ENCODE measurements at places on chromosomes 12 and 14.

- no peak for DNase-seq
Observed at GRCh38 chr14:90511252-90511651, 114.4 kb downstream of the CALM1 start.

DNA sequence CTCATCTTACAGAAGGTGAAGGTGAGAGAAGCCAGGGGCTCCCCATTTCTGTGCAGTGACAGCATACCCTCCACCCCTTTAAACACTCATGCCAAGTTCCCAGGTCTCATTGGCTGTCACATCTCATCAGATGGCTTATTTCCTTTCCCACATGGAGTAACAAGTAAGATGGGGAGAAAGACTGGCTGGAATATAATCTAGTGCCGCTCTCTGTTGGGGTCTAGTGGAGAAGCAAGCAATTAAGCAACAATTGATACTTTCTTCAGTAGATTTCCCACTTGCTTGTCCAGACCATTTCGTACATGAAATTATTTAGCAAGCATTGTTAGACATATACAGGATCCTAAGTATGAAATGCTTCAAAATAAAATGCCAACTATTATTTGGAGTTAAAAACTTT lies 92.2 kb downstream of the SLC5A8 start:
- no peak for DNase-seq

DNA sequence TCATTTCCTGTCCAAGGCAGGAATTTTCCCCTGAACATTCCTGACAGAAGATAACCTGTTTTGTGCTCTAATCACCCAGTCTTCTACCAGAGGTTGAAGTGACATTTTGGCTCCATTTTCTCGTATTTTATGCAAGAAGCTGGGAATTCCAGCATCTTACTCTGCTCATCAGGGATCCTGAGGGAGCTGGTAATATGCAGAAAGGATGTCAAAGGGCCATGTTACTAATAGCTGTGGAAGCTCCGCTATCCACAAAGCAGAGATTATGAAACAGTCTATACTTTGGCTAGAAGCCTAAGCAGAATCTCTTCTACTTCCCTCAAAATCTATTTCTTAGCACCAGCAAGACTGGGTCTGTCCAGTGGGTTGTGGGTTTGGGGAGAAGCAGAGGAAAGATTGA lies 613.0 kb downstream of the DIO2 start:
- no peak for DNase-seq

DNA sequence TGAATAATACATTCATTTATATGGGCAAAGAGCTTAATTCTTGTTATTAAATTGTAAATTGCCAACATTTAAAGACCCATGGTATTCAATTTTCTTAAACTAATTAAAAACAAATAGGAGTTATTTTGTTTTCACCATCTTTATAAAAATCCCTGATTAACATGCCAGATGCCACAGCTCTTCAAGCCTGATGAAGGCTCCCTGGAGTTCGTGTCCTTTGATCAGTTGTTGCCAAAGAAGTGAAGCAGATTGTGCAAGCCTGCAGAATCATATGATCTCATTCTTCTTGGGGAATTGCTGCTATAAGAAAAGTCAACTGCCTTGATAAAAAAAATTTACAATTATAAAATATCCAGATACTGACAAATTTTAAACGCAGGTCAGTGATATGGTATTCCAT lies 288.3 kb upstream of the PPFIA2 start:
- no peak for DNase-seq

DNA sequence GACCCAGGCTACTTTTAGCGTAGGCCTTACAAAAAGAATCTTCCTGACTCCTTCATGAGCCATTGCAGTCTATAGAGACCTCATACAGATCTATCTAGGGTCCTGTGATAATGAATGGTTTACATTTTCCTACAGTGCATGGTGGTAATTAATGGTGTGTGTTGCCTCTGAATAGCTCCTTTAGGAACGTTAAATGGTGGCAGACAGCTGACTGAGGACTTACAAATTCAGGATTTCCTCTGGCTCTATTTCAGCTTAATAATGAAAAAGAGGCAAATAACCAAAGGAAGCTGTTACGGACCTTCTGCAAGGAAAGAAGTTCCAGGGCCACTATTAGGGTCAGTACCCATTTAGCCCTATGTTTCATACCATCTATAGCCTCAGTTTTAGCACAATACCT lies 5.1 kb downstream of the IKBIP start:
- DNase-seq: no peak

- DNase-seq: no peak
Observed at GRCh38 chr14:100586153-100586402, 1.1 kb downstream of the BEGAIN start.

GRCh38 chr14:36408388-36408787 lies 88.0 kb upstream of the MBIP start:
- no peak for DNase-seq

DNA sequence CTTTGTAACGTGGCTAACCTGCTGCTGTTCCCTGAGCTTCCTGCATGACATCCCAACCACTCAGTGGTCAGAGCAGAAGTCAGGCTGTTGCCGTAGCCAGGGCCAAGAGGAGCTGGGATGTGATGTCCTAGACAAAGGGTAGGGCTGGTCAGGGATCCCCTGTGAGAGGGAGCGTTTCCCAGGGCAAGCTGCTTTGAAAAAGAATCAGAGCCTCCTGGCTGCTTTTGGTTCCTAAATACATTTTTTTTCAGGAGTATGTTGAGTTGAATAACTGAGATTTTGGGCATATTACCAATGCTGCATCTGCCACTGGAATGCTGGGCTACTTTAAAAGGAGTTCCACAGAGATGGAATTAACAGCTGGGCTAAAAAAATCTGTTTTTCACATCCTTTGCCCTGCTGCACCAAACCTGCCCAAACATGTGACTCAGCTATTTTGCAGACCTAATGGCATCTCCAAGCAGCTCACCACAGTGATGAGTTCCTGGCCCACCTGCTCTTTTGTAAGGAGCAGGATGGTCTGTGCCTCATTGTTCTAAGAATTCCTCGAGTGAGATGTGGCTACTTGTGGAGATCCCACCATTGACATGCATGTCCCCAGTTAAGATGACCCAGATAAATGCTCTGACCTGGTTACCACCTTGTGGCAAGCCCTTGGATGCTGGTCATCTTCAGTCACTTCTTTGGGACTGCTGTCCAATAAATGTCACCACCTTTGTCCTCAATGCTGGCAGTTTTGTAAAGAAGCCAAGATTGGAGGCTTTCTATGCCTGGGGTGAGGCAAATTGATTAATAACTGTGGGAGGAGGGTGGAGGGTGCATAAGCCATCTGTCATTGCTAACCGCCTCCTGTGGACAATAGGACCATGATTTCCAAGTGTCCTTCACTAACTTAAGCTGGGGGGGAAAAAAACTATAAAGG lies 24.1 kb downstream of the ANKRD13A start:
- no peak for DNase-seq

- no peak for DNase-seq
Observed at GRCh38 chr14:65738339-65738738, 325.8 kb downstream of the FUT8 start.

GRCh38 chr14:71371711-71372396 lies 464.6 kb downstream of the PCNX1 start:
- DNase-seq: no peak

GRCh38 chr12:57777911-57778310 lies 4.7 kb upstream of the TSFM start:
- no peak for DNase-seq

DNA sequence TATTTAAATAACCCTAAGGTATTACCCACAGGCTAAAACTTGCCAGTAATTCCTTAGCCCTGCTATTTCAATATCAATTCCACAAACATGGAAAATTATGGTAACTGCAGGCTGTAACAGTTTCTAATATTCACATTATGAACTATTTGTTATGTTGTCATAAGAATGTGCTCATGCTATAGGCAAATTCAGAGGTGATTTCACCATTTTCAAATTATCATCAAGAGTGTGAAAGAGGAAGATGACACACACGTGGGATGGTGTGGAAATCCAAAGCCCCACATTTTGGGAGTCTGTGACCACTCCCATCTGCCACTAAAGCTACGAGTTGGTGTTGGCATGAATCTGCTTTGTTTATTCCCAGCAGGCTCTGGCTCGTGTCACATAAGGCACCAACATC lies 5.9 kb upstream of the MYO1A start:
- no peak for DNase-seq

GRCh38 chr14:76012354-76012753 lies 26.8 kb downstream of the IFT43 start:
- no peak for DNase-seq

- DNase-seq: no peak
Observed at GRCh38 chr12:28265435-28266042, 75.3 kb downstream of the CCDC91 start.

GRCh38 chr12:69046920-69047319 lies 113.9 kb upstream of the CPM start:
- DNase-seq: no peak
